NCI-H524 treated with DMSO at 0.1 percent for 48 hours (cell line): ENCODE measurements at places on chromosomes 5 and 9.

GRCh38 chr9:89473762-89474469, 24.0 kb downstream of the SEMA4D start:
- no peak for DNase-seq

GRCh38 chr9:108297073-108297472, 558.7 kb downstream of the ACTL7B start:
- no peak for DNase-seq

DNA sequence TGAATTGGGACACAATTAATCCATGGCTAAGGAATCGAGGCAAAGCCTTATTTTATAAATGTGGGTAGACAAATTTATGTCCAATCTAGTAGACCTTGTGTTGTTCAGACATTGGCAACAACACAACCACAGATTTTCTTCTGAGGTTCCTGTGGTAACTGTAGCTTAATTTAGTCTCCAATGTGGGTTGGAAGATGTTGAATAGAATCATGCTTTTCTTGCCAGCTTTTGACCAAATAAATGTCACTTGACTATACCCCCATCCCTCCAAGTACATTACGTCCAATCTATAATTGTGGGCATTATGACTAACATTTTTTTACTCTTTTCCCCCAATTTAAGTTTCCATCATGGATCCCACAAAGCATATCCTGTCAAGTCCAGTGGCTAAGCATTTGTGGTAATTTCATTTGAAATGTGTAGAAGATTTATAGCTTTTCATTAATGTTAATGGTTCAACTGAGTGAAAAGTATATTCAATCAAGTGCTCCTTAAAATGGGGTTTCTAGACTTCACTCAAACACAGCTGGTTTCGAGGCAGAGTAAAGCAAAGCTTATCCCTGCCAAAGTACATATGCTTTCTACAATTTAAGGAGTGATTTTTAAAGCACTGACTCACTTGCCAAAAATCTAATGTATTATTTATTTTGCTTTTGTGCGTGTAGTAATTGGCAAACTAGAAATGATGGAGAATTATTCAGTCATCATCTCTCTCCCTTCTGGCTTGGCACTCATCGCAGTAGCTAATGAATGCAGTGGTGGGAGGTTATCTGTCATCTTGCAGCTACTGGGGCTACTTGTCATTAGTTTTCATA, 141.8 kb downstream of the FAM174A start:
- no peak for DNase-seq

DNA sequence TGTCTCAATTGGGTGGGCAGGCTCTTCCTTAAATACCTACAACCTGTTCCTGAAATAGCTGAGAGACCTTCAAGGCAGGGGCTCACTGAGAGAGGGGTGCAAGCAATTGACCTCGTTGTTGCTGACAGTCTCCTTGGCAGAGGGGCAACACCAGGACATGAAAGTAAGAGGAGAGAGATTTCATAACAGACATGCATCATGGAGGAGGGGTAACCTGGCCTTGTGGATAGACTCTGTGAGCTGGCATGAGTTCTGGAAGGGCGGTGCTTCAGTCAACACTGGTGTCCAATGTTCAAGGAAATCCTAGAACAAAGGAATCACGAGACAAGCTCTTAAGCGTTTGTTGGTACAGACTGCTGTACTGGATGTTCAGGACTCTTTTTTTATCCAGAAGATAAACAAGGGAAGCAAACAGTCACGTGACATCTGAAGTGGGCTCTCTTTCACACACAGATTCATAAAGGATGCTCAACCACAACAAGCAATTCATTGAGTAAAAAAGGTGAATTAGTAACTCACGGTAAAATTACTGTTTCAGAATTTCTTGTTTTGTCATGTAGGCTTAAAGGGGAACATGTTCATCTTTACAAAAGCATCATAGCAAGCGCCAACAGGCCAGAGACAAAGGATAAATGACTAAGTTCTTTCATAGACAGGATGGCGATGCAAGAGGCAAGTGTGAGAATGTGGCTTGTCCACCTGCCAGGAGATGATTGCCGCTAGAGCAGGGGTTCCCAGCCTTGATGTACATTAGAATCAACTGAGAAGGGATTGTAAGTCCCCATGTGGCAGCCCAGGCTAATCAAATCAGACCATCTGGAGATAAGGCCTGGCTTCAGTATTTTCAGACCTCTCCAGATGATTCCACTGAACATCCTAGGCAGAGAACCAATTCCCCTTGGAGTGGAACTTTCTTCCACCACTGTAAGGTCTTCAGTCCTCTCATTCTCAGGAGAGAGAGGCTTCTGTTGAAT, 20.7 kb downstream of the ANKRA2 start:
- DNase-seq = no peak
